ENCODE measurements at places on chromosomes 1 and 21. TPM values are rescaled to one million over a fixed set of nuclear protein-coding genes. Genes with fewer than 3 reads are reported as not detected.
A peak's percentile ranks its signal among the peaks of the same experiment; 100 is the strongest.

GRCh38 chr21:23951251-23951650 lies 1656.0 kb downstream of the MRPL39 start:
- no peaks in the 10 kb centered on the region for H3K4me1 ChIP-seq
- no peaks in the 10 kb centered on the region for H3K36me3 ChIP-seq
- H3K4me3 ChIP-seq: no peak overlapping the region
- no peaks in the 10 kb centered on the region for H3K27me3 ChIP-seq
- DNase-seq: no peak

GRCh38 chr1:98133131-98133530 lies 212.3 kb upstream of the DPYD start:
- no peak overlapping the region for H3K4me3 ChIP-seq
- no peaks in the 10 kb centered on the region for H3K36me3 ChIP-seq
- H3K4me1 ChIP-seq: no peaks in the 10 kb centered on the region
- H3K27ac ChIP-seq: no peak overlapping the region
- DNase-seq: no peak
- H3K27me3 ChIP-seq: no peaks in the 10 kb centered on the region

DNA sequence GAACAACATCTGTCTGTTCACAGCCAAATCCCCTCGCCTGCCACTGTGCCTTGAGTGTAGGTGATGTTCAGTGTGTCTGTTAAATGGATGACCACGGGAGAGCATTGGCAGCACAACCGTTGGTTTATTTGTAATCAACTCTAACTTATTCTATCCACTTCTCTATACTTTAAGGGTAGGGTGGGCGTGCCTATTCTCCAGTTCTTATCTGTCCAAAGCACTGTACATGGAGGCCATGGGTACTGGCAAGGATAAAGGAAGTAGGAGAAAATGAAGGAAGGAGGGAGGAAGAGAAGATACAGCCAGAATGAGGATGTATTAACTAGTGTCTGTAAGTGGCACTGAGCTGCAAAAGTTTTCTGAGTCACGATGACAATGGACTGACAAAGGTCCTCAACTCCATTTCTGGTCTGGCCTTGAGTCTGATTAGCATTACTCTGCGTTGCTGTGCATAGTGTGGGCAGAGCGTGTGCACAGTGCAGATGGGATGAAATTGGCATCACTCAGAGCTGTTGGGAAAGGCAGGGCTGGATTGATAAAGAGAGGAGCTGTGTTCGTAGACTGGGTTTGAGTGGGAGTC lies 7.1 kb downstream of the RHOU start:
- H3K4me1 ChIP-seq: no peaks in the 10 kb centered on the region
- no peak overlapping the region for H3K27ac ChIP-seq
- H3K4me3 ChIP-seq: no peak overlapping the region
- H3K36me3 ChIP-seq: no peaks in the 10 kb centered on the region
- DNase-seq: no peak

- no peaks in the 10 kb centered on the region for H3K27me3 ChIP-seq
- no peak overlapping the region for H3K4me3 ChIP-seq
- H3K27ac ChIP-seq: no peak overlapping the region
- no peaks in the 10 kb centered on the region for H3K36me3 ChIP-seq
Measured at GRCh38 chr1:34057347-34058130, 107.5 kb downstream of the CSMD2 start.

GRCh38 chr1:26317612-26318337 lies at the start of gene CD52:
CD52 (plus strand) TSS chr1:26317958; CDS start chr1:26318018, 60 bp downstream.
- H3K4me3 ChIP-seq: peak within 1 kb of the TSS; percentile 96
- H3K27ac ChIP-seq: peak within 1 kb of the TSS; percentile 89
- no peaks in the 10 kb centered on the region for H3K36me3 ChIP-seq

GRCh38 chr1:86380257-86380861 lies 15.8 kb downstream of the ODF2L start:
- peak; percentile 45 for DNase-seq
- no peaks in the 10 kb centered on the region for H3K27me3 ChIP-seq
- H3K4me1 ChIP-seq: no peaks in the 10 kb centered on the region
- H3K36me3 ChIP-seq: no peaks in the 10 kb centered on the region
- H3K4me3 ChIP-seq: 0 out of 2 replicates have a peak overlapping the region, but pooled peaks have one; percentile 3

DNA sequence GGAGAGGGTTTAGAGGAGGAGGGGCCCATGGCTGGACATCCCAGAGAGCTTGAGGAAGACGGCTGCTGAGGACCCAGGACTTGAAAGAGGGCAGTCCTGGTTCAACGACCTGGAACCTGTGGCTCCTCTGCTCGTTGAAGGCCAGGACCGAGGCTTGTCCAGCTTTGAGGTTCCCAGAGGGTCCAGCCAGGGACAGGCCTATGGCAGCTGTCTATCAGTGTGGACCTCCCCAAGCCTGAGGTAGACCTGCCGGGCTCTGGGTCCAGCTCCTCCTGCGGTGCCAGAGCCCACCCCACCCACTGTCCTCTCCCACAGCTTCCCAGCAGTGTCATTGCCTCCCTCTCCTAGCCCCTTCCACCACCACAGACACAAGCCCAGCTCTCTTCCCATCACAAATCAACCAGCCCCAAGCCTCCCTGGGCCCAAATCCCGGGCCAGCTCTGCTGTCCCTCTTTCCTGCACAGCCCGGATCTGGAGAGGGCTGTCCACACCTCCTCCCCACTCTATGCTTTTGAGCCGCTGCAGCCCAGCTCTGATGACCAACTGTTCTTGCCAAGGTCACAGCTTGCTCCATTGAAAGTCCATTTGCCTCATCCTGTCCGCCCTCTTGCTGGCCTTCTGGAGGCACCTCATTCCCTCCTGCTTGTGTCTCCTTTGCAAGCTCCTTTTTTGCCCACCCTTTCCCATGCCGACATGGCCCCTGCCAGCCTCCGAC lies 48.7 kb upstream of the EDN2 start:
- no peak for DNase-seq
- no peaks in the 10 kb centered on the region for H3K4me1 ChIP-seq
- no peak overlapping the region for H3K27ac ChIP-seq
- H3K36me3 ChIP-seq: no peaks in the 10 kb centered on the region
- no peaks in the 10 kb centered on the region for H3K27me3 ChIP-seq
- no peak overlapping the region for H3K4me3 ChIP-seq

DNA sequence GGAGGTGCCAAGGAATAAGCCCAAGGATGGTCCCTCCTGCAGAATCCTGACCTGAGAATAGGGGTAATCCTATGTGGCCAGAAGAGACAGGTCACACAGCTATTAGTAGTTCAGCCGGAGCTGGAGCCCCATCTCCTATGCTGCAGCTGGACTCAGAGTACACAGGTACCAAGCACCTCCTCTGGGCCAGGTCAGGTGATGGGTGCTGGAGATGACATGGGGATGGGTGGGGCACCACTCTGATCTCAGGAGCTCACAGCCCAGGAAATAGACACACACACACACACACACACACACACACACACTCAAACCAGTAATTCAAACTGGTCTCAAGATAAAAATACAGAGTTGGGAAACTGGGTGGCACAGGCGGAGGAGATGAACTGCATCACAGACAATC lies 54.2 kb upstream of the SSBP3 start:
- no peaks in the 10 kb centered on the region for H3K27me3 ChIP-seq
- DNase-seq: no peak
- no peaks in the 10 kb centered on the region for H3K36me3 ChIP-seq
- no peak overlapping the region for H3K4me3 ChIP-seq
- H3K27ac ChIP-seq: no peak overlapping the region

DNA sequence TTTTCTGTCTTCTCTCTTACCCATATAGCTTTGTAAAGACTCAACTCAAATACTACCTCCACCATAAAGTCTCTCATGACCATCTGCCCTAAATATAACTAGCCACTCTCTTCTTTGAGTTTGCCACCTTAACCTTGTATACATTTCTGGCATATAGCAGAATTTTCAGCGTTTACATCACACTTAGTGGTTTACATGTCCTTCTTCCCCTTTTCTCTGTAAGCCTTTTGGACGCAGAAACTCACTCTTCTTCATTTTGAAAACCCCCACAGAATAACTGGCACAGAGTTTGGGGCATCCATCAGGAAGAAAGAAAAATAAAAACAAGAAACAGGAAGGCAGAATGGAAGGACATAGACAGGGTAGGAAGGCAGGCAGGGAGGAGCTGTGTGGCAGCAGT lies 131.8 kb upstream of the DUSP10 start:
- no peak overlapping the region for H3K27ac ChIP-seq
- H3K4me1 ChIP-seq: peaks cover 18% of the 10 kb centered on the region
- no peak overlapping the region for H3K4me3 ChIP-seq
- H3K27me3 ChIP-seq: no peaks in the 10 kb centered on the region

GRCh38 chr21:38145104-38145503 lies 111.7 kb upstream of the KCNJ15 start:
- no peak overlapping the region for H3K4me3 ChIP-seq
- H3K4me1 ChIP-seq: no peaks in the 10 kb centered on the region
- no peak for DNase-seq
- no peak overlapping the region for H3K27ac ChIP-seq

DNA sequence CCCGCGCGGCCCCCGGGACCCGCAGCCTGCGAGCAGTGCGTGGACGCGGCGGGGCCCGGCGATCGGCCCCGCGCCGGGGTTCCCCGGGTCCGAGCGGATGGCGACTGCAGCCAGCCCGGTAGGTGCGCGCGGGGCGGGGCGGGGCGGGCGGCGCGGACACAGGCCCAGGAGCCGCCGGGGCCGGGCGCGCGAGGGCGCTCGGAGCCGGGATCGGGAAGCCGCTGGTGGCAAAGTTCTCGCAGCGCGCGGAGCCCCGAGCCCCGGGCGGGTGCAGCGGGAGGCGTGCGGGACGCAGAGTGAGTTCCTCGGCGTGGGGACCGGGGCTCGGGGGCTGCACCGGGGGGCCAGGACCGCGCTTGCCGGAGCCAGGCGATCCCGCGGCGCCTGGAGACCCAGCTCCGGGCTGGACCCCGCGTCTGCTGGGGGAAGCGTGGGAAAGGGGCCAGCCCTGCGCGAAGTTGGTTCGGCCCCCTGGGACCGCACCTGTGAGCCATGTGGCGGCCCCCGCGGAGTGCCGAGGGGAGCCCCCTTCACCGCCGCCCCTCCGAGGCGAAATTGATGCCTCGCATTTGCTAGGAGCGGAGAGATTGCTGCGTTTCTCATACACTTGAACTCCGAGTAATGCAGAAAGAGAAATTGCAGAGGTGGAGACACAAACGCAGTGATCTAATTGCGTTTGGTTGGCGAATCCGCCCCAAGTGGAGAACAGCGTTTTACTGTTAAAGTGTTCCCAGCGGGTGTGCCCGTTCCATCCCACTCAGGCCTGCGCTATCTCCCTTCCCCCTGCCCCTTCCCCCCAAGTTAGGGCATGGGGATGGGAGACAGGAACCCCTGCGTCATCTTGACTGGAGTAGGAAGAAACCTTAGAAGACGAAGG lies 228.9 kb upstream of the TMEM51 start:
- no peaks in the 10 kb centered on the region for H3K36me3 ChIP-seq
- H3K27me3 ChIP-seq: peaks cover 2% of the 10 kb centered on the region
- H3K4me3 ChIP-seq: no peak overlapping the region
- no peaks in the 10 kb centered on the region for H3K4me1 ChIP-seq

GRCh38 chr1:64320470-64320869 lies 117.0 kb downstream of the UBE2U start:
- no peaks in the 10 kb centered on the region for H3K4me1 ChIP-seq
- no peaks in the 10 kb centered on the region for H3K27me3 ChIP-seq
- H3K27ac ChIP-seq: no peak overlapping the region
- no peak overlapping the region for H3K4me3 ChIP-seq
- no peak for DNase-seq
- no peaks in the 10 kb centered on the region for H3K36me3 ChIP-seq

DNA sequence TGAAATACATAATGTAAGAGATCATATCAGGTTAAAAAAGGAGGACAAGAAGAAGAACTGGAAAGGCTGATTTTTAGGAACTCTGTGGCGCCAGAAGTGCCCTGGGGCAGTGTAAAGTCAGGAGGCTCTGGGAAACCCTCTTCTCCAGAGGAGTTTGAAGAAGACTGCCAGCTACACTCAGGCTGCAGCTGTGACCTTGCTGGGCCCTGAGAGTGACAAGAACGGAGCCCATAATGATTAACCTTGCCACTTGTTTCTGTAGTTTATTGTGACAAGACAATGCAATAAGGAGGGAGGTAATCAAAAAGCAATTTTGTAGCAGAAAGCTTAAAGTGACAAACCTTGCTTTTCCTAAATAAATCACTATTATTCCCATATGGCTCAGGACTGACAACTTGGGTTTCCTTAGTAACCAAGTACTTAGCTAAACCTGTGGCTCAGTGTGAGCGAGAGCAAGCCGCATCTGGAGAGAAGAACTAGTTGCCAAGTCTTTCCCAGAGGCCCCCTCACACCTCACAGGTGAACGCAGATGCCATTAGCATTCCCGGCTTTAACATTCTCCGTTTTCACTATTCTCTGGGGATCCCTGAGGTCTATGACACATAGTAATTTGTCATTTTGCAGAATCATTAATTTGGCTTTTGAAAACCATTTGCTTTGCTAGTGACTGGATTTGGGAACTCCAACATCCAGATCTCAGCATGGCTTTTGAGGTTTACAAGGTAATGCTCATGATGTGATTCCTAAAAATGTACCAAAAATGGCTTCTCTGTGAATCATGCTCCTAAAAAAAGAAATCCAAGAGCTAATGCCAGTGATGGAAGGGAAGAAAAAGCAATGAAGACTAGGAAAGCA lies 115.9 kb downstream of the OMA1 start:
- H3K4me1 ChIP-seq: no peaks in the 10 kb centered on the region
- no peaks in the 10 kb centered on the region for H3K36me3 ChIP-seq

DNA sequence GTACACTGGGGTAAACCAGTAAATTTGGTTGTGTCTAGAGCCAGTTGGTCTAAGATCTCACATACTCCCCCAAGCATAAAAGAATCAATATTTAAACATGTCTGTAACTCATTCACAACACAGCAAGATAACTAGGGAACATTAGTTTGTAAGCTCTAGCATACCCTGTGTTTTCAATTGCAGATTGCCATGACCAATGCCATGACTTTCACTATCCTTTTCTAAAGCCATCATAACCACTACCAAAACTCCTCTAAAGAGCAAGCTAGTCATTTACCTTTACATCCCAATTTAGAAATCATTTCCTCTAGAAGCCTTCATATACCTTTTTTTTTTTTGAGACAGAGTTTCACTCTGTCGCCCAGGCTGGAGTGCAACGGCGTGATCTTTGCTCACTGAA lies 56.5 kb upstream of the PLA2G4A start:
- H3K4me1 ChIP-seq: peaks cover 26% of the 10 kb centered on the region
- H3K27me3 ChIP-seq: no peaks in the 10 kb centered on the region
- H3K4me3 ChIP-seq: peak overlapping the region; percentile 1

DNA sequence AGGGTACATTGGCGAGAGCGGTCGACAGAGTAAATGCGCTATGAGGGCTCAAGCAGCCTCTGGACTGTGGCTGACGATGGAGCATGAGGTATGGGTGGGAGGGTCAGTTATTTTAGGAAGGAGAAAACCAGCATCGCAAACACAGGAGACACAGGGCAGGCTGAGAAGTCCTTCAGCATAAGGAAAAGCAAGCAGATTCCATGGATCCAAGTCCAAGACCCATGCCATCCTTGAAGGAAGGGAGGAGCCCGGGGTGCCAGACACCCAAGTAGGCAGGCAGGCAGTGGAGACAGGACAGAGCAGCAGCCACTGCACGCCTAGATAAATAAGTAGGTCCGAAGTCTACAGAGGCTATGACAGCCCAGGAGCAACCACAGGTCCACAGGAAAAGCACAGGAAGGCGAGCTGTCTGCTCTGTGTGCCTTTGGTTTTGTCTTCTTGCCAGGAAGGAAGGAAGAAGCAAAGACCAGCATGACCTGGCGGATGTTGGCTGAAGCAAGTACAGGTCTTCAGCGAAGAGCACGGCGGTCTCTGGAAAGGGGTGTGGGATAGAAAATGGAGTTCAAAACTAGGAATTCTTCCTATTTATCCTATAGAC lies 76.4 kb upstream of the SLC45A1 start:
- H3K27ac ChIP-seq: no peak overlapping the region
- no peaks in the 10 kb centered on the region for H3K27me3 ChIP-seq
- no peak for DNase-seq
- H3K36me3 ChIP-seq: no peaks in the 10 kb centered on the region
- H3K4me3 ChIP-seq: no peak overlapping the region

GRCh38 chr1:63946866-63947491 lies 173.2 kb downstream of the ROR1 start:
- no peaks in the 10 kb centered on the region for H3K4me1 ChIP-seq
- no peak for DNase-seq
- H3K27ac ChIP-seq: no peak overlapping the region
- peaks cover 1% of the 10 kb centered on the region for H3K27me3 ChIP-seq
- H3K4me3 ChIP-seq: no peak overlapping the region

Gene DNASE2B
- total RNA-seq: not detected

Gene SPRR3
- not detected for total RNA-seq

Measured in GM12878 (cell line).